ENCODE measurements at places on chromosomes 1 and 21.

DNA sequence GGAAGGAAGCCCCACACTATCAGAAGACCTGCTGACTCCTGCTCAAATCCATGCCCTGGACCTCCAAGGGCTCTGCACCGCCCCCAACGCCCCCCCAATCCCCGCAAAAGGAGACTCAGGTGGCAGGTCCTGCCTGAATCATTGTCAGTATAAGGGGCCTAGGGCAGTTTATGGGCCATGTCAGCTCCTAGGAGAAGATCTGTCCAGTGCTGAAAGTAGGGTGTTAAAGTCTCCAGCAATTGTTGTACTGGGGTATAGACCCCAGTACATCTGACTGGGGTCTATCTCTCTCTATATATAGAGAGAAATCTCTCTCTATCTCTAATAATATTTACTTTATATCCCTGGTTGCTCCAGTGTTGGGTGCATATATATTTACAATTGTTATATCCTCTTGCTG lies 12.1 kb upstream of the OLIG2 start:
- no peak for DNase-seq

DNA sequence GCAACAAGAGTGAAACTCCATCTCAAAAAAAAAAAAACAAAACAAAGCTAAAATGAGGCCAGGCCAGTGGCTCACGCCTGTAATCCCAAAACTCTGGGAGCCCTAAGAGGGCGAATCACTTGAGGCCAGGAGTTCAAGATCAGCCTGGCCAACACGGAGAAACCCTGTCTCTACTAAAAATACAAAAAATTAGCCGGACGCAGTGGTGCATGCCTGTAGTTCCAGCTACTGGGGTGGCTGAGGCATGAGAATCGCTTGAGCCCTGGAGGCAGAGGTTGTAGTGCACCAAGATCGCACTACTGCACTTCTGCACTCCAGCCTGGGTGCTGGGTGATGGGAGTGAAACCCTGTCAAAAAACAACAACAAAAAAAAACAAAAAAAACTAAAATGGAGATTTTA lies 191.2 kb upstream of the SGIP1 start:
- no peak for DNase-seq

DNA sequence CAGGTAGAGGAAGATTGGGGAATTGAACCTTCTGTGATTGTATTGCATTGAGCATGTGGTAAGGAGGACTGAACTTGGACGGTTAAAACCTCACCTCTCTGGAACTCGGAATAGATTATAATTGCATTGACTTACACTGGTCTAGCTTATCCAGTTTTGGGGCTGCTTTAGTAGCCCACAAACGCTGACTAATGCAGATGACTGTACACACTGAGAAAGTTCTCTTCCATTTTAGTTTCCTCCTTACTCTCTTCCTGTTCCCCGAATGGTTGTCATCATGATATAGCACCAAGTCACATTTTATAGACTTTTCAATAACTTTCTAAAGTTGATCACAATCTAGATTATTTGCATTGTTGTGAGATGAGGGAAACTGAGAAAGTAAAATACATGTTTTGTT lies 78.2 kb downstream of the NFIA start:
- no peak for DNase-seq

DNA sequence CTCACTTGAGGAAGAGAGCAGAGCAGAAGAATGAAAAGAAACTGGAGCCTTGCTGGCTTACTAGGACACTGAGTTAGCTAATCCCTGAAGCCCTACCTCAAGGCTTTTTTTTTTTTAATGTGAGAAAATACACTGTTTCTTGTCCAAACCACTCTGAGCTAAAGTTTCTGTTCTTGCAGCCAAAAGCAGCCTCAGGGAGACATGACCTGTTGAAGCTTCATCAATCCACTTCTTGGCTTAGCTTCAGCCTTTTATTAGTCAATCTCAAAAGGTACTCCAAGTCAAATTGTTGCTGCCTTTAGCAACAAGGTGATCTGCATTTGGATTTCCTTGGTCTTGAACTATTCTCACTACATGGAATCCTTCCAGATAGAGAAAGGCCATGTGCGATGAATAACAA lies 33.7 kb downstream of the CCDC185 start:
- DNase-seq = no peak

DNA sequence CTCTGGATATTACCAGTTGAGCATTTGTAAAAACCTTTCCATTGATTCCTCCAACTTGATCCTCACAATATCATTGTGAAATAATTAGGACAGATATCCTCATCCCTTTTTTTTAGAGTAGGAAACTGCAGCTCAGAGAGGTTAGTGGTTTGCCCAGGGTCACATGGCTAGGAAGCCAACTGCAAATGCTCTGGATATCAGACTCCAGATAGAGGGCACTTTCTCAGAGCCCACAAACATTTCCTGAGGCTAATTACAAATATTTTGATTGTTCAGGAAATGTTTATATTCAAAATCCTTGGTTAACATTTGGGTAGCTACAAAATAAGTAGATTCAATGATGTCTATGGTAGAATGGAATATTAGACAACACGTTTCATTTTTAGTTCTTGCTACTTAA lies 154.8 kb upstream of the DPYD start:
- no peak for DNase-seq

- DNase-seq = no peak
Measured at GRCh38 chr1:62229468-62229867, 34.8 kb downstream of the L1TD1 start.

GRCh38 chr21:44510508-44511218 lies 29.3 kb downstream of the KRTAP10-1 start:
- peak; percentile 66 for DNase-seq

DNA sequence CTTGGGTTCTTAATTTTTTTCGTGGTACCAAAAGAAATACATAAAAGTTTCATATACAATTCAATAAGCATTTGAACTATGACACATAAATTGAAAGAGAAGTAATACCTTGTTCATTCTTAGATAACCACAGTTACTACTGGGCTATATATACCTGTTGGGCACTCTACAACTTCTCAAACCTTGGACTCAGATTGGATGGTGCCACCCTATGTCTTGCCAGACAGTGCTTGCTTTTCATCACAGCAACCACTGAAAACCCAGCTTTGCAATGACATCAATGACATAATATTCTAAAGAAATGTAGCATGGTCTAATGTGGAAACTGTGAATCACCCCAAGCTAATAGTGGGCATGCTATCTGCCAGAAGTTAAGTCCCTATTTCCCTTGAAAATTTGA lies 62.8 kb upstream of the DPH5 start:
- DNase-seq = no peak

DNA sequence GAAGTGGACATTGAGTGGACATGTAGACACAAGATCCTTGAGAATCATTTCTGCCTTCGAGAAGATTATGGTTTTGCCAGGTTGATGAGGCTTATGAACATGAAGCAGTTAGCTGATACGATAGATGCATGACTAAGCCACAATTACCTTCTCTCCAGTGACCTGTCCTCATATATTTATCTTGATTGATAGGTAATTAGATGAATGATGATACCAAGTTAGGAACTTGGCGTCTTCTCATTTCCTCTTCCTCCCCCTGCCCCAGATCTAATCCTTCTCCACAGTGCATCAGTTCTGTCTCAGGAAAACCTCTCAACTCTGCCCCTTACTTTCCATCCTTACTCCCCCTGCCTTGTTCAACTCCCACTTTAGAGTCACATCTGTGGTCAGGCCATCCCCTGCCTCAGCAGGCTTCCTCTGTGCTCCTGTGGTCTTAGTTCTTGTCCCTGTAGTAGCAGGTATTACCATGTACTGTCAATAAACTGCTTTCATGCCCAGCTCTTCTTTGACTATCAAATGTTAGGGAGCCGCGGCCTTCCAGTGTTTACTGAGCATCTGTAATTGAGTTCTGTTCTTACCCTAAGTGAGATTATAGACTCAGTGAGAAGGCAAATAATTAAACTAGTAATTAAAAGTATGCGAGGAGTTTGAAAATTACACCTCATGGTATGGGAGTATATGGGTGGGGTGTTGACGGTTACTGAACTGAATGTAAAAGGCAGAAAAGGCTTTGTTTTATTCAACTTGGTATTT lies 5.1 kb downstream of the ST6GALNAC3 start:
- no peak for DNase-seq

DNA sequence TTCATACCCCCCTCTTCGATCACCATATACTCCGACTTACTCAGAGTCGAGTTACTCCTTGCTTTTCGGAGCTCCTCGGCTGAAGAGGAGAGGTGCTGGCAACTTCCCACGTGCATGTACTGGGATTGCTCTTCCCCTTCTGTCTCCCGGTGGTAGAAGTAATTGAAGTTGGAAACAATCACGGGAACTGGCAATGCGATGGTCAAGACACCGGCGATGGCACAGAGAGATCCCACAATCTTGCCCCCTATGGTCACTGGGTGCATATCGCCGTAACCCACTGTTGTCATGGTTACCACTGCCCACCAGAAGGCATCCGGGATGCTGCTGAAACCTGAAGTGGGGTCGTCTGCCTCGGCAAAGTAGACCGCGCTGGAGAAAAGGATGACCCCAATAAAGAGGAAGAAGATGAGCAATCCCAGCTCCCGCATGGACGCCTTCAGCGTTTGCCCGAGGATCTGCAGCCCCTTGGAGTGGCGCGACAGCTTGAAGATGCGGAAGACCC lies 1.5 kb downstream of the KCNA3 start:
- no peak for DNase-seq

- DNase-seq = no peak
Measured at GRCh38 chr1:84260852-84261518, 40.5 kb upstream of the SAMD13 start.

GRCh38 chr1:15170071-15170470 lies 16.5 kb downstream of the TMEM51 start:
- DNase-seq = no peak

GRCh38 chr1:31900790-31901189 lies 37.4 kb downstream of the PTP4A2 start:
- no peak for DNase-seq

DNA sequence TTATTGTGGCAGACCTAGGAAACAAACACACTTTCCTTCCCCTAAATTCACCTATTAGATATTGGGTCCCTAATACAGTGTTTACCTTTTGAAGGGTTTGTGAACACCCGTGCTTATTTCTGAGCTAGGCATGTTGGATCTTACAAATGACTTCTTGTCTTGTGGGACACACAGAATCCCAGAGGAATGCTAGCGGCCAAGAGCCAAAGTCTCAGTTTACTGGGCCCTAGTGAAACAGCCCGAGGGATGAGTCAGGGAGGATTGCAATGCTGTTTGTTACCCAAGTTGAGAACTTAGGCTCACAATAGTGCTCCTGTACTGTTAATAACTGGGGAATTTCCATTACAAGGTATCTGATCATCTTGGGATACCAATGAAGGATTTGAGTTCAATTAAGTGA lies 100.1 kb upstream of the AKT3 start:
- no peak for DNase-seq

DNA sequence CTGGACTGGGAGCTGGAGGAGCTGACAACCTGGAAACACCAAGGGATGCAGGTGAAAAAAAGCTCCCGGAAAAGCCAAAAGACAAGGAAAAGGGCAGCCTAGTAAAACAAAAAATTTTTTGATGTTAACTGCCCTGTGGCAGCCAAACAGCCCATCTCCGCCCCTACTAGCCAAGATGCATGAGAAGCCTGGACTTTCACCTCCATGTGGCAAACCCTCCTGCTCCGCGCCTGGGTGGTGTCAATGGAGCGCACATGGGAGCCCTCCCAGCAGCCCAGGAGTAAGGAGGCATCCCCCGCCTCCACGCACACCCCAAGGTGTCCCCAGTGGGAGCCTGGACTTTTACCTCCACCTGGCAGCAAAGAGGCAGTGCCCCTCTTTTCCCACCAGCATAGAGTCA lies 30.5 kb downstream of the LEMD1 start:
- no peak for DNase-seq

- DNase-seq = no peak
Measured at GRCh38 chr1:210703593-210703992, 374.9 kb downstream of the HHAT start.

GRCh38 chr1:10657088-10657847 lies 139.2 kb downstream of the CASZ1 start:
- DNase-seq = no peak

DNA sequence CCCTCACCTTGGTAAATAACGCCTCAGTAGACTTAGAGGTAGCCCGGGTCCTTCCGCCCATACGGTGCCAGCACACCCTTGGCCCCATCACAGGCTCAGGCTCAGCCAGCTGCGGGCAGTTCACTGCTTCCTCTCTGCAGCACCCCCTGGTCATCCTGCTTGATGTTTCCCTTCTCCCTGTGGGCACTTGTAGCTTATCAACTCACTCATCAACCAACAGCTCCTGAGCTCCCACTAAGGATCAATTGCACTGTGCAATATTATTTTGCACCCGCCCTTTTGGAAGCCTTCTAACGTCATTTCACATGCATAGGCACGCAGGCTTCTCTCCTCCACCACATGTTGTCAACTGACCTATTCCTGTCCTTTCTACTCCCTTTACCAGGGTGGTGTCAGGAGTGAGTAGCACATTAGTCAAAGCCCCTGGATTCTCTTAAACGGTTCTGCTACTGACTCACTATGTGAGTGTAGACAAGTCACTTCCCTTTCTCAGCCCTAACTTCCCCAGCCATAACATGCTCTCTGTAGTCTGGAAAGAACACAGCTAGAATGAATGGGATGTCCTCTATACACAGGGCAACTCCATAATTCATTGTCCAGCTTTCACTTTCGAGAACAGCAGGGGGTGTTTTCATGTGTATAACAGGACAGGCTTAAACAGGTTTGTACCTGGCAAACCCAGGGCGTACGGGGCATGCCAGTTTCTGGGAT lies 47.1 kb upstream of the IRF2BP2 start:
- no peak for DNase-seq

DNA sequence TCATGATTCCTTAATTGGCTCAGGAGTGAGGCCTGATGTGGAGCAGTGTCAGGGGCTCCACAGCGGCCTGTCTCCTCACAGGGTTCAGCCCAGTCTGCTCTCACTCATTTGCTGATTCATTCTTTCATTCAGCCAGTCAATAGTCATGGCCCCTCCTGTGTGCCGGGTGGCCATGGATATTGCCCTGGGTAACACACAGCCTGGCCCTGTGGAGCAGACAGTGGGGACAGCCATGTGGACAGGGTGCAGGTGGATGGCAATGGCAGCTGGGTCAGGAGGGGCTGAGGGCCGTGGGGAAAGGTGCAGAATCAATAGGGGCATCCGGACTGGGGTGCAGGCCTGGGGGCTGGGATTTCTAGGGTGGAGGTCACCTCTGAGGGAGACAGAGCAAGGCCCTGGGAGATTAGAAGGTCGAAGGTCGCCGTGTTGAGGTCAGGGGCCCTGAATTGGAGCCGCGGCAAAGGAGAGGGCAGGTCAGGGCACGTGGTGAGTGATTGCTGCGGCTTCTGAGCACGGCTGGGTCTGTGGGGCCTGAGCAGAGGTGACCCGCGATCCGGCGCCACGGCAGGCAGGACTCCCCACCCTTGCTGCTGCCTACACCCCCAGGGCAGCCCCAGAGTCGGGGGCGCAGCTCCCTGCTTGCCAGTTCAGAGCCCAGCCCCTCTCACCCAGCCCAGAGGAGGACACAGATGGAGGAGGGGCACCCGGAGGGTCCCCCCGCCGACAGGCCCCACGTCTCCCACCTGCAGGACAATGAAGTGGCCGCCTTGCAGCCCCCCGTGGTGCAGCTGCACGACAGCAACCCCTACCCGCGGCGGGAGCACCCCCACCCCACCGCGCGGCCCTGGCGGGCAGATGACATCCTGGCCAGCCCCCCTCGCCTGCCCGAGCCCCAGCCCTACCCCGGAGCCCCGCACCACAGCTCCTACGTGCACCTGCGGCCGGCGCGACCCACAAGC lies 33.4 kb downstream of the SLC19A1 start:
- no peak for DNase-seq

- no peak for DNase-seq
Measured at GRCh38 chr1:191953526-191953925, 204.7 kb upstream of the RGS18 start.
